ENCODE measurements at places on chromosomes 5 and 9. TPM values are rescaled to one million over a fixed set of nuclear protein-coding genes. Genes with fewer than 3 reads are reported as not detected.

GRCh38 chr5:56677690-56678305, 137.6 kb upstream of the MAP3K1 start:
- DNase-seq: no peak

The PCDHA10 gene
- total RNA-seq: not detected

The ARID3C gene
- total RNA-seq: not detected

- DNase-seq: no peak
Measured at GRCh38 chr9:91503673-91504081, 80.0 kb upstream of the NFIL3 start.

- no peak for DNase-seq
Measured at GRCh38 chr5:155546075-155546474, 532.5 kb downstream of the KIF4B start.

- peak; percentile 5 for DNase-seq
Measured at GRCh38 chr9:133275105-133276000, at the start of gene ABO. TSS of gene ABO (minus strand) at chr9:133275201.

GRCh38 chr9:28981711-28982110, 1408.4 kb upstream of the C9orf72 start:
- DNase-seq: no peak

DNA sequence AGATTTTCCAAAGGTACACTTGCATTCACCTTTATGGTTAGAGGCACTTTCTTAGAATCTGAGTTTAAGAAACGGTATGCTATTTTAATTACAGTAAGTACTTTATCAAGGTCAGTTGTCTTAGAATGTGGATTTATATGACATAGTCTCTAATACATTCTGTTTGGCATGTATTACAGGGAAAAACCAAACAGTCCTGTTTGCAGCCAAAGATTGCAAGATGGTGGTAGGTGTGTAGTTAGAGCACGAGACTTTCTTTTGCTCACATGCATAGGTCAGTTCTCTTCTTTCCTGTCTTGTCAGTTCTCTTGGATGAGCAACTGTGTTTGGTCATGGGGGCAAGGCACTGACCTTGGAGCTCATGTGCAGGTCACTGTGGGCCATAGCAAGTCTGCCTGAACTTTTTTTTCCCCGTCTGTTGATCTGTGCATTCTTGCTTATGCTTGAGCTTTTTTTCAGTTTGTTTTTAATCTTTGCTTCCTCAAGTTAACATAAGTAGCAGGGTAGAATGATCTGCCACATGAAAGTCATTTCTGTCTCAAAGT, 20.6 kb downstream of the ZSWIM6 start:
- no peak for DNase-seq

The SLC6A19 gene
- total RNA-seq: not detected

The NTNG2 gene
- 14.5 TPM for total RNA-seq

DNA sequence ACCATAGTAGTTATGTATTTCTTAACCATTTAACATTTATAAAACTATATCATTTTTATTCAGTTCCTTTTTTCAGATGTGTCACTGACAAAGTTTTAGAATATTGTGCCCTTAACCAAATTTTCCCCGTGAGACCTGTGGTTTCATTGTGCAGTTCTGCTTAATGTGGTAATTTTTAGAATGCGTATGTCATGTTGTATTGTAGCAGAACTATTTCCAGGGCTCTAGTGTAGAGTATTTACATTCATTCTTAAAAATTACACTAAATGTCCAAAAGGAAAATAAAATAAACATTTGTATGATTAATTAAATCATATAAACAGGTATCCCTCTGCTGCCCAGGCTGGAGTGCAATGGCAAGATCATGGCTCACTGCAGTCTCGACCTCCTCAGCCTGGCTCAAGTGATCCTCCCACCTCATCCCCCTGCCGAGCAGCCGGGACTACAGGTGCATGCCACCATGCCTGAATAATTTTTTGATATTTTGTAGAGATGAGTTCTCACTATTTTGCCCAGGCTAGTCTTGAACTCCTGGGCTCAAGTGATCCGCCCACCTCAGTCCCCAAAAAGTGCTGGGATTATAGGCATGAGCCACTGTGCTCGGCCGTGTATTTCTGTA, 15.4 kb downstream of the SERINC5 start:
- DNase-seq: no peak

GRCh38 chr5:107370396-107370968, 300.3 kb downstream of the EFNA5 start:
- DNase-seq: no peak

GRCh38 chr9:95037789-95038521, 279.6 kb downstream of the FANCC start:
- no peak for DNase-seq

The UNC13B gene
- total RNA-seq: 0.94 TPM

- DNase-seq: no peak
Measured at GRCh38 chr9:121943463-121943862, 149.6 kb downstream of the TTLL11 start.

The SLC36A2 gene
- total RNA-seq: not detected

DNA sequence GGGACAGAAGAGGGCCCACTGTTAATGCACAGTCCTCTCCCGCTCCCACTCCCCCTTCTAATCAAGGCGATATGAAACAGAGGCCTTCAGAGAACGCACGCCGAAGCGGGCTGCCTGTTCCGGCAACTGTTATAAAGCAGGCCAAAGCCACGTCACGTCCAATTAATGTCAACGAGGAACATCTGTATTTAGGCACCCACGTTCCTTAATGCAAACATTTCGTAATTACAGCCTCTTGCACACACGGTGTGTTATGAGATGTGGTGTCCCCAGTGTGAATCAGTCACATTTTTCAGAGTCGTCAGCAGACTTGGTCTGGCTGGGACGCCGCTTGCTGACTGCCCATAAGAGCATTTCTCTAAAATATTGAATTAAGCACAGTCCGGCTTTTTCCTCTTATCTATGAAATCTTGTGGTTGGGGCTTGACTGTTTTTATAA, 339.0 kb downstream of the NSG2 start:
- no peak for DNase-seq

The GDF9 gene
- total RNA-seq: 0.67 TPM

GRCh38 chr5:164336906-164337305, 831.5 kb downstream of the MAT2B start:
- no peak for DNase-seq

GRCh38 chr9:133374612-133375115, 1.2 kb downstream of the SURF4 start:
- no peak for DNase-seq

The IL4 gene
- 0.53 TPM for total RNA-seq

DNA sequence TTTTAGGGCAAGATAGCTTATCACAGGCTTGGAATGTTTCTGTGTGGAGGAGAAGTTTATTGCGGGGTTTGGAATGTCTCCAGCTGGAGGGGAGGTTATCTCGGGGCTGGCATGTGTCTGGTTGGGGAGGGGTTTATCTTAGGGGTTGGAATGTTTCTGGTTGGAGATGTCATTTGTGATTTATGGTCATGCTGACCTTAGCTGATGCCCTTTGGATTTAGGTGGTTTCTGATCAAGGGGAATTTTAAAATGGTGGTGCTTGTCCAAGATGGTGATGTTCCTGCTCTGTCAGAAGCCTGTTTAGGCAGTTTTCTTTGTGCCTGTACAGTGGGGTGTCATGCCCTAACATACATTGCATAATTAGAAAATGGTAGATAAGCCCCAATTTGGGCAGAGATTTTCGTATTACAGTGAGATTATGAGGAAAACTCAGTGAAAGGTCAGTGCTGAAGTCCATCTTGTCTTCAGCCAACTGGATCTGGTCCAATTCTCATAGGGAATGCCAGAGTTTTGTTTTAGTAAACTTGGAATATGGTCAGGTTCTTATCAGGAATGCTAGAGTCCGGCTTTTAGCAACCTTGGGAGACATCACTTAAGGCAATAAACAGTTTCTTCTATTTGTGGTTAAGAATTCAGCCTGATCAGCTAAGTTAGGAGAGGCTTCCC, 14.3 kb downstream of the CDK20 start:
- no peak for DNase-seq

- peak; percentile 43 for DNase-seq
Measured at GRCh38 chr9:2228132-2228531, 213.0 kb downstream of the SMARCA2 start.

The SNCB gene
- not detected for total RNA-seq

- DNase-seq: no peak
Measured at GRCh38 chr5:59193616-59194319, 610.9 kb downstream of the RAB3C start.

DNA sequence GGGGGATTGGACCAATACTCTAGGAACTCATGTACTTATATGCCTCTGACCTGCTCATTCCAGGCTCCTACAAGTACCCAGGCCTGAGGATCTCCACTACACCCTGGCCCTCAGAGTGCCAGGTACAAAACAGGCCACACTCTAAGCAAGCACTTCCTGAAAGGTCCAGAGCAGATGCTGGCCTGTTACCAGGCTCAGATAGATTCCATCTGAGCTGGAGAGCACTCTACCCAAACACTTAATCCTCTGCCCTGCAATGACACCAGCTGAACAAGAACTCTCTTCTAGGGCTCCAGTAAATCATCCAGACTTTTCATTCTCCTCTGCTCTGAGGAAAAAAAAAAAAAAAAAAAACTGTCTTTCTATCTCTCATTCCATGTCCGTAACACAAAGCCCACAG, 2.9 kb downstream of the P4HA2 start:
- no peak for DNase-seq
